Activated CD8-positive, alpha-beta T cell treated with anti-CD3 and anti-CD28 coated beads, Interleukin-2, amount 10 ng/mL, durations not matched to agents 7 days and 5 days (primary cell): ENCODE measurements at places on chromosomes 7 and 10. TPM values are rescaled to one million over a fixed set of nuclear protein-coding genes. Genes with fewer than 3 reads are reported as not detected.
A peak's percentile ranks its signal among the peaks of the same experiment; 100 is the strongest.

GRCh38 chr7:8178353-8178752 lies 83.6 kb downstream of the ICA1 start:
- H3K27ac ChIP-seq: peak overlapping the region; percentile 99
- H3K27me3 ChIP-seq: peaks cover 3% of the 10 kb centered on the region
- no peak for DNase-seq
- peaks cover 13% of the 10 kb centered on the region for H3K36me3 ChIP-seq
- no peak overlapping the region for H3K4me3 ChIP-seq
- peaks cover 50% of the 10 kb centered on the region for H3K4me1 ChIP-seq

NODAL gene
- total RNA-seq: not detected

DNA sequence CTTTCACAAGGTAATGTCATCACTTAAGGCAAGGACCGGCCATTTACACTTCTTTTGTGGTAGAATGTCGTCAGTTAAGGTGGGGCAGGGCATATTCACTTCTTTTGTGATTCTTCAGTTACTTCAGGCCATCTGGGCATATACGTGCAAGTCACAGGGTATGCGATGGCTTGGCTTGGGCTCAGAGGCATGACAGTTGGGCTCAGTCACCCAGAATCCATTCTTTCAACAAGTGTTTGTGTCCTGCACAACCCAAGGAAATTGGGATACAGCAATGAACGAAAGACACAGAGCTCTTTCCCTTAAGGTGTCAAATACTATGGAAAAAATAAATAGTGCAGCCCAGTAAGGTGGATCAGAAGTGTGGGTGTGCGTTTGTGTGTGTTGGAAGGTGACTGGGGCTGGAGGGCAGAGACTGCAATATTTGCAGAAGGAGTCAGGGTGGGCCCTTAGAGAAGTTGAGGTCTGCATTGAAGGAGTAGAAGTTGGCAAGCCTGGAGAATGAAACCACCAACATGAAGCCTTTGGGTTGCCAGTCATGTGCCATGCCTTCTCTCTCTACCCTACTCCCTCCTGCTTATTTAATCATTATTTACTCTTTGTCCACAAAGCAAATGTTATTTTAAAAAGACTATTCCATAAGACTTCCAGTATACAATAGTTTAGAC lies 222.8 kb upstream of the PRKCQ start:
- no peak overlapping the region for H3K4me3 ChIP-seq
- H3K4me1 ChIP-seq: no peaks in the 10 kb centered on the region
- no peaks in the 10 kb centered on the region for H3K36me3 ChIP-seq
- no peak for DNase-seq
- H3K27me3 ChIP-seq: peaks cover 9% of the 10 kb centered on the region

DNA sequence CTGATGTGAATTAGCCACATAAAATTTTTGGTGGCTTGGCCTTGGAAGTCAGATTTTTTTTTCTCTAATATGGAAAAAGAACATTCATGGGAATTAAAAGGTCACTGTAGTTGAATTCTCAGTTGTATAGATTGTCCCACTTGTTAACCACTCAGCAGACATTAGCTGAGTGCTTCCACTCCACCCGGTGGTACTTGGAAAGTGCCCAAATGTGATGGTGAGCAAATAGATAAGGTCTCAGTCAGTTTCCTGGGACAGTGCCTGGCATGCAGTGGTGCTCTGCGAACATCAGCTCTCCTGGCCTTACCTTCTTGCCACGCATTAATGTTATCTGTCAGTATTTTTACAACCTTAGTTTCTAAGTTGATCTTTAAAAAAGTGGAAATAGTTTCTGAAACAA lies 1.4 kb downstream of the ATP5F1C start:
- no peaks in the 10 kb centered on the region for H3K27me3 ChIP-seq
- peak overlapping the region; percentile 10 for H3K27ac ChIP-seq
- H3K4me1 ChIP-seq: peaks cover 57% of the 10 kb centered on the region
- DNase-seq: no peak

GRCh38 chr7:90988996-90989765 lies 275.1 kb upstream of the FZD1 start:
- no peaks in the 10 kb centered on the region for H3K4me1 ChIP-seq
- no peak overlapping the region for H3K4me3 ChIP-seq
- H3K27ac ChIP-seq: no peak overlapping the region
- no peaks in the 10 kb centered on the region for H3K27me3 ChIP-seq
- no peak for DNase-seq

CRPPA gene
- total RNA-seq: 0.81 TPM

GRCh38 chr10:100364175-100364574 lies 17.1 kb downstream of the SCD start:
- H3K4me3 ChIP-seq: no peak overlapping the region
- DNase-seq: no peak
- H3K27ac ChIP-seq: no peak overlapping the region
- H3K36me3 ChIP-seq: peaks cover 62% of the 10 kb centered on the region

DNA sequence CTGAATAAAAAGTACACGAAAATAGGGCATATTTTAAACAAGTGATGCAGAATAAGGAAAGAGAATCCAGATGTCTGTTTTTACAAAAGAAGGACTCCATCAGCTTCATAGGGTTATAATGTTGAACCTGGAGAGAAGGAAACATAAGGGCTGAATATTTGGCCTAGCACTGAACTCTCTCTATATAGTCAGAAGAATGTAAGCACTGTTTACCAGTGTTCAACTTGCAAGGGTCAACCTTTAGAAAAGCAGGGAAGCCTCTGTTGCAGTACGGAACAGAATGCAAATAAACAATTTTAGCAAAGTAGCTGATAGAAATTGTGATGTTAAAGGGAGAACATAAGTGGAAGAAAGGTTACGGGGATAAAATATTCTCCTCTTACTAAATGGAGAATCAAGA lies 16.2 kb downstream of the CDK6 start:
- peaks cover 78% of the 10 kb centered on the region for H3K36me3 ChIP-seq
- H3K27me3 ChIP-seq: no peaks in the 10 kb centered on the region
- no peak for DNase-seq
- H3K27ac ChIP-seq: no peak overlapping the region
- no peak overlapping the region for H3K4me3 ChIP-seq

- H3K27me3 ChIP-seq: no peaks in the 10 kb centered on the region
- H3K4me1 ChIP-seq: no peaks in the 10 kb centered on the region
- no peaks in the 10 kb centered on the region for H3K36me3 ChIP-seq
- DNase-seq: no peak
Measured at GRCh38 chr7:41051535-41051934, 651.4 kb downstream of the INHBA start.

GRCh38 chr7:80885757-80886156 lies 33.1 kb downstream of the SEMA3C start:
- H3K36me3 ChIP-seq: no peaks in the 10 kb centered on the region
- no peak for DNase-seq
- H3K27me3 ChIP-seq: no peaks in the 10 kb centered on the region
- no peaks in the 10 kb centered on the region for H3K4me1 ChIP-seq

- H3K4me1 ChIP-seq: peaks cover 17% of the 10 kb centered on the region
- no peak overlapping the region for H3K27ac ChIP-seq
- H3K36me3 ChIP-seq: peaks cover 7% of the 10 kb centered on the region
- no peak overlapping the region for H3K4me3 ChIP-seq
Measured at GRCh38 chr10:132580143-132580542, 42.6 kb downstream of the INPP5A start.

OR2A42 gene
- total RNA-seq: not detected

ZKSCAN5 gene
- total RNA-seq: 13.9 TPM

DNA sequence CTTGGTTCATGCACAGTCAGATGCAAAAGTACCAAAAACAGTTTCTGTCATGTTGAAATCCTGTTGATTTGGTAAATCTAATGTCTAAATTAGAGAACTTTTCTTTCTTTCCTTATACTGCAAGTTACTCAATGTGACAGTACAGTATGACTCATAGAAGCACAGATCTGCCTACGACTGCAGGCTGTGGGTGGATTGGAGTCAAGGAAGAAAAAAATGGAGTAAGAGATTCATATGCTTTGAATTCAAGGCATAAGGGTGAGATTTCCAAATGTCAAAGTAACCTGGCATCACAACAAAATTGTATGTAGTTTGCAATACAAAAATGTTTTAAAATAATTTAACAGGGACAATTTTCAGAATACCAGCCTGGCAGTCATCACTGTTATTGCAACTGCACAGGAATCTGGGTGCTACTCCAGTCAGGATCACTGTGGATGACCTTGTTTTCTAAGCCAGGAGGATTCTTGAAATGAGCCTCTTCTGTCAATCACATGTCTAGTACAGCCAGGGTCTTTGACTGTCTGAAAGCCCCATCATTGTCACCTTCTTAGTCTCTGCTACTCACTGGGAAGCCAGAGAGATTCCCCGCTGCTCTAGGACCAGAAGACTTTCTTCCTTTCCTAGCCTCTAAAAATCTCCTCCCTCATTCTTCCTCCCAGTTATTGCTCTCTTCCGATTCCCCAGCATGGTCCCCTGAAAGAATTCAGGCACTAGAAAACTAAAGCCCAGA lies 83.6 kb downstream of the CD36 start:
- DNase-seq: no peak
- no peaks in the 10 kb centered on the region for H3K36me3 ChIP-seq
- no peak overlapping the region for H3K27ac ChIP-seq
- no peak overlapping the region for H3K4me3 ChIP-seq
- H3K27me3 ChIP-seq: no peaks in the 10 kb centered on the region

- no peak within 1 kb of the TSS for H3K27ac ChIP-seq
- peaks cover 30% of the 10 kb centered on the region for H3K27me3 ChIP-seq
- H3K4me1 ChIP-seq: peaks cover 5% of the 10 kb centered on the region
- H3K36me3 ChIP-seq: no peaks in the 10 kb centered on the region
- peak within 1 kb of the TSS; percentile 26 for H3K4me3 ChIP-seq
Measured at GRCh38 chr10:25933653-25934608, at the start of gene MYO3A. TSS of gene MYO3A (plus strand) at chr10:25934229. CDS start at chr10:25952111, 17,882 bp downstream.

DNA sequence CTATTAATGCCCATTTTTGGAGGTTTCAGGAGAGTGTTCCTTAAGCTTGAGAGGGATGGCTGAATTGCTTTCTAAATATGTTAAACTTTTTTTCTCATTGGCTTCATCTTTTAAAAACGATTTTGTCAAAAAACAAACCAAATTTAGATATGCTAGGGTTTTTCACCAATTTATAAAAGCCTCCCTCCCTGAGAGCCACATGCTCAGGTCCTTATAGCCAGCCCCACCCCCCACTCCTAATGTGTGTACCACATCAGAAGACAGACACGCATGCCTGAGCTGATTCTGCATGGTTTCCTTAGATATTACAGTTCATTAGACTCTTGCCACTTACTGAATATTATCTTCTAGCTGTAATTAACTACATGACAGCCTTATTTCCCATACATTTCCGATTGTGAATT lies 2.0 kb downstream of the CUL1 start:
- H3K4me1 ChIP-seq: peaks cover 59% of the 10 kb centered on the region
- peak overlapping the region; percentile 90 for H3K27ac ChIP-seq
- peak overlapping the region; percentile 90 for H3K4me3 ChIP-seq
- DNase-seq: peak; percentile 63

MLXIPL gene
- total RNA-seq: not detected

- H3K4me1 ChIP-seq: peaks cover 3% of the 10 kb centered on the region
- no peaks in the 10 kb centered on the region for H3K36me3 ChIP-seq
- DNase-seq: no peak
- H3K4me3 ChIP-seq: no peak overlapping the region
- H3K27ac ChIP-seq: no peak overlapping the region
- no peaks in the 10 kb centered on the region for H3K27me3 ChIP-seq
Measured at GRCh38 chr10:12825260-12825849, 176.2 kb downstream of the CCDC3 start.

KIF11 gene
- total RNA-seq: 87.0 TPM

GRCh38 chr7:80833289-80834268 lies 85.3 kb downstream of the SEMA3C start:
- no peak overlapping the region for H3K27ac ChIP-seq
- H3K36me3 ChIP-seq: no peaks in the 10 kb centered on the region
- H3K4me3 ChIP-seq: no peak overlapping the region
- no peaks in the 10 kb centered on the region for H3K27me3 ChIP-seq

GRCh38 chr10:2575460-2575859 lies 491.9 kb upstream of the PFKP start:
- no peak overlapping the region for H3K27ac ChIP-seq
- H3K36me3 ChIP-seq: no peaks in the 10 kb centered on the region
- no peak for DNase-seq
- H3K4me3 ChIP-seq: no peak overlapping the region

GRCh38 chr10:51273574-51273973 lies 199.3 kb downstream of the PRKG1 start:
- H3K4me1 ChIP-seq: no peaks in the 10 kb centered on the region
- no peak overlapping the region for H3K27ac ChIP-seq
- no peaks in the 10 kb centered on the region for H3K27me3 ChIP-seq
- no peak for DNase-seq

GRCh38 chr10:70693619-70694335 lies 21.5 kb downstream of the ADAMTS14 start:
- H3K27me3 ChIP-seq: peaks cover 11% of the 10 kb centered on the region
- no peak overlapping the region for H3K27ac ChIP-seq
- no peak for DNase-seq
- H3K4me1 ChIP-seq: no peaks in the 10 kb centered on the region
- no peak overlapping the region for H3K4me3 ChIP-seq

DNA sequence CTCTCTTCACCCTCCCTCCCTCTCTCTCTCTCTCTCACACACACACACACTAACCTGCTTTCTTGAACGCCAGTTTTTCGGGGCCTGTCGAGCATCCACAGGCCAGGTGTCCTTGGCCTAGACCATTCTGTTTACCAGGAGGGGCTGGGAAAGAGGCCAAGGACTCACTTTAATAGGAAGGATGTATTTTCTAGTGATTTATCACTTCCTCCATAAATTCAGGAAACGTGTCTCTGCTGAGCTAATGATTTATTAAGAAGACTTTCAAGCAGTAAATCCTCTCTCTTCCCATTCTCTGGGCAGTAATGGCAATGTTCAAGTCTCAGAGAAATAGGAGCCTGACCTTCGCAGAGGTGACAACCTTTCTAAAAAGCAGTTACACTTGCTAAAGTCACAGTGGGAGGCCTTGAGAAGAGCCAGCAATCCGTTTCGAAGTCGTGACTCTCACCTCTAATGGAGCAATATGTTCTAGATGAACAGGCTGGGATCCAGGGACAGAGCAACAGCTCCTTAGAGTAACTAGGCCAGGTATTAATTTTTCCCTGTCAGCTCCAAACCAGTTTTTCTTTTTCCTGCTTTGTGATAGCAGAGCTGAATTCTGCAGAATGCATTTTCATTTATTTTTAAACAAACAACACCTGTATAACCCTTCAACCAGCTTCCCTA lies 1357.5 kb upstream of the SORCS1 start:
- H3K4me3 ChIP-seq: no peak overlapping the region
- no peak for DNase-seq
- no peaks in the 10 kb centered on the region for H3K27me3 ChIP-seq
- no peaks in the 10 kb centered on the region for H3K4me1 ChIP-seq
- no peaks in the 10 kb centered on the region for H3K36me3 ChIP-seq

HOXA1 gene
- 0.89 TPM for total RNA-seq

DNA sequence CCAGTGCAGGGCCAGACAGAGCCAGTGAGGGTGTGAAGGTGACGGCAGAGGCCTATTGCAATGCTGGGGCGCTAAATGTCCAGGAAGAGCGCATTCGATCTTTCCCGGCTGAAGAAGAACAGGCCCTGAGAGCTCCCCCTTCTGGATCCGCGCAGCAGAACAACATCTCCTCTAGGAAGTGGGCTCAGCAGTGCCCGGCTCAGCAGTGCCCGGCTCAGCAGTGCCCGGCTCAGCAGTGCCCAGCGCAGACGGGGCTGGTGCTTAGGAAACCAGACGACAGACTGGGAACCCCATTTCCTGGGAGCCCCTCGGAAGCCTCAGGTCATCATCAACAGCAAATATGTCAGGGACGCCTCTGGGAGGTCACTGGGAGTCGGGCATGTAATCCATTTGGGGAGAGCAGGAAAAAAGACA lies 4.7 kb upstream of the NOS3 start:
- H3K4me3 ChIP-seq: no peak overlapping the region
- H3K36me3 ChIP-seq: peaks cover 3% of the 10 kb centered on the region
- H3K27ac ChIP-seq: no peak overlapping the region
- peaks cover 39% of the 10 kb centered on the region for H3K27me3 ChIP-seq
